ENCODE measurements at places on chromosomes 13 and 19. TPM values are rescaled to one million over a fixed set of nuclear protein-coding genes. Genes with fewer than 3 reads are reported as not detected.
A peak's percentile ranks its signal among the peaks of the same experiment; 100 is the strongest.

- DNase-seq = no peak
- H3K4me1 ChIP-seq = no peaks in the 10 kb centered on the region
- no peaks in the 10 kb centered on the region for H3K27me3 ChIP-seq
- H3K4me3 ChIP-seq = no peak overlapping the region
These were observed 174.6 kb downstream of the SPRY2 start for GRCh38 chr13:80166352-80166751.

DNA sequence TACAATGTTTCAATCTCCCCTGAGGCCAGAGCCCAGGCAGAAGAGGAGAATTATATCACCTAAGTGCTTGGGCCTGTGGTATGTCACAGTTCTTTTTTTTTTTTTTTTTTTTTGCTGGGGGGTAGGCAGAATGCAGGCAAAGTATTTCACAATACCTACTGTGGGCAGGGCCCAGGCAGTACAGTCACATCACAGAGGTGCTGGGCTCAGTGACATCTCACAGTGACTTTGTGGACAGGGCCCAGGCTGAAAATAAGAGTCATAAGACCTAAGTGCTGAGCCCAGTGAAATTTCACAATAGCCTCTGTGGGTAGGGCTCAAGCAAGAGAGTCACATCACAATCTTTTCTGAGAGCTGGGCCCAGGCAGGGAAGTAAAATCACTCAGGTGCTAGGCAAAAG is 15.9 kb upstream of the ZNF208 start:
- no peaks in the 10 kb centered on the region for H3K27me3 ChIP-seq
- DNase-seq = no peak
- H3K36me3 ChIP-seq = no peaks in the 10 kb centered on the region

Gene CFAP97D2
- total RNA-seq = 1.1 TPM

DNA sequence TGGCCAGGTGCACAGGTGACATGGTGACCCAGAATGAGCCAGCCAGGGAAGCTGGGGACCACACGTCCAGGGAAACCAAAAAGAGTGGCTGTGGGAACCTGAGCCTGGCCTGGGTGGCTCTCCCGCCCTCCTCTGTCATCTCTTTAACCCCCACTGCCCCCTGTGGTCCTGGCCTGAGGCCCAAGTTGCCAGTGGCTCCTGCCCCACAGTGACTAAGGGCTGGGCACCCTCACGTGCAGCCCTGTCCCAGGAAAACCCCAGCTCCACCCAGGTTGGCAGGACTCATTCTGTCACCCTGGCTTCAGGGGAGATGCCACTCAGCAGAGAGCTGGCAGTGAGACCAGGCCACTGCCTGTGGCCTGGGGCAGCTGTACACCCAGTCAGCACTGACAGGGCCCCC is 30.6 kb upstream of the ISYNA1 start:
- H3K4me3 ChIP-seq = no peak overlapping the region
- H3K27ac ChIP-seq = no peak overlapping the region
- H3K36me3 ChIP-seq = no peaks in the 10 kb centered on the region
- peaks cover 19% of the 10 kb centered on the region for H3K4me1 ChIP-seq

DNA sequence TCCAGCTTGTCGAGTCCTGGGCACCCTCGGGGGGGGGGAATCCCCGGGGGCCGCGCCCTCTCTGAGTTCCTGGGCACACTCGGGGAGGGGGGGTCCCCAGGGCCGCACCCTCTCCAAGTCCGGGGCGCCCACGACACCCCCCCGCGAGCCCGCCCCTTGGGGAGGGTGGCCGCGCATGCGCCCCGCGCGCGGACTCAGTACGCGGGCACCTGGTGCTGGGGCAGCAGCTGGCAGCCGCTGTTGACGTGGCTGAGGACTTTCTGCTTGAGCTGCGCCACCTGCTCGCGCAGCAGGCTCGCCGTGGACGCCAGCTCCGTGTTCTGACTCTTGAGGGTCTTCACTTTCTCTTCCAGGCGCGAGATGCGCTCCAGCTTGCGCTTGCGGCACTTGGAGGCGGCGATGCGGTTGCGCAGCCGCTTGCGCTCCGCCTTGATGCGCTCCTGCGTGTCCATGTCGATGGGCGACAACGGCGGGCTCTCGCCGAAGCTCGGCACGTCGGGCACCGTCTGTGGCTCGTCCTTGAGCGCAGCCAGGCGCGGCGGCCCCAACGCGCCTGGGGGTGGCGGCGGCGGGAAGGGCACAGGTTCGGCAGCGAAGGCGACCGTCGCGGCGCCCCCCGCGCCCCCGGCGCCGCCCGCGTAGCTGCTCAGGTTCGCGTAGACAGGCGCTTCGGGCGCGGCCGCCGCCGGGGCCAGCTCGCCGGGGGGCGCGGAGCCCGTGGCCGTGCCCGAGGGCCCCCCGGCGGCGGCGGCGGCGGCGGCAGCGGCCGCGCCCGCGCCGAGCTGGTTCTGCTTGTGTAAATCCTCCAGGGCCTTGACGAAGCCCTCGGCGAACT is 958 bp downstream of the JUND start:
- peaks cover 61% of the 10 kb centered on the region for H3K4me1 ChIP-seq
- H3K27me3 ChIP-seq = no peaks in the 10 kb centered on the region
- peaks cover 25% of the 10 kb centered on the region for H3K36me3 ChIP-seq
- peak; percentile 86 for DNase-seq
- peak overlapping the region; percentile 95 for H3K27ac ChIP-seq
